ENCODE measurements at places on chromosomes 2 and 18.

DNA sequence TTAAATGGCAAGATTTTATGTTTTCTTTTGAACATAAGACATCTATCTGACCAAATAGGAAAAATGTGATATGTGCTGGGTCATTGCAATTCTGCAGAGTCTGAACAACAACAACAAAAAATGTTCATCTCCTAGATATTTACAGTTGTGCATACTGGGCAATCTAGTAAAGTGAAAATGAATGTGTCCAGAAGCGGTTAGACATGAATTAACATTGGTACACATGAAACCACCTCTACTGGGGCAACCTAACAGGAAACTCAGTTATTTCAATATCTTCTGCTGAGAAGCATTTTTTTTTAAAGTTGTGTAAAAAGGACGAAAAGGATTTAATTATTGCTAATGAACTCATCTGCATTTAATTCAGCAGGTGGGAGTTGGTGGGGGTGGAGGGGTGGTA lies 76.9 kb downstream of the DHRS9 start:
- DNase-seq = no peak

DNA sequence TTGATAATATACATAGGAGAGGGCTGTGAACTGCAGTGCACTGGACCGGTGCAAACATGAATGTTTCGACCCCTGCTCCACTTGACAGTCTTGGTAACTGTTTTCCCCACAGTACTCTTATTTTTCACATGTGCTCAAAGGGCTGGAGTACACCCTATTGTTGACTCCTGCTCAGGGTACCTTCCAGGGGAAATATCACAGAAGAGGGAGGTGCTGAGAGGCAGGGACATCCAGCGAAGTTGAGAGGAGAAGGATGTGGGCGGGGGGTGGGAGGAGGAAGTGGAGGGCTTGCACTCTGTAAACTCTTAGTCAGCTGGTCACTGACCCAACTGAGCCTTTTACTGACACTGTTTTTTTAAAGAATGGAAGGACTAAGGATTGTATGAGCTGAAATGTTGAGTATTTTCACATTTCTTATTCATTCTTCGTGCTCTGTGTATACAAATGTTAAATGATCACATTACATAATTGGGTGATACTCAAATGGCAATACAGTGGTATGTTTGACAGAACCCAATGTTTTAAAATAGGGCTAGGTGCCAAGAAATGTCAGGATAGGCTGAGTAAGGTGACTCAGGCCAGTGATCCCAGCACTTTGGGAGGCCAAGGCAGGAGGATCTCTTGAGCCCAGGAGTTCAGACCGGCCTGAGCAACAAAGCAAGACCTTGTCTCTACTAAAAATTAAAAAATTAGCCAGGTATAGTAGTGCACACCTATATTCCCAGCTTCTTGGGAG lies 10.0 kb downstream of the INPP4A start:
- no peak for DNase-seq

DNA sequence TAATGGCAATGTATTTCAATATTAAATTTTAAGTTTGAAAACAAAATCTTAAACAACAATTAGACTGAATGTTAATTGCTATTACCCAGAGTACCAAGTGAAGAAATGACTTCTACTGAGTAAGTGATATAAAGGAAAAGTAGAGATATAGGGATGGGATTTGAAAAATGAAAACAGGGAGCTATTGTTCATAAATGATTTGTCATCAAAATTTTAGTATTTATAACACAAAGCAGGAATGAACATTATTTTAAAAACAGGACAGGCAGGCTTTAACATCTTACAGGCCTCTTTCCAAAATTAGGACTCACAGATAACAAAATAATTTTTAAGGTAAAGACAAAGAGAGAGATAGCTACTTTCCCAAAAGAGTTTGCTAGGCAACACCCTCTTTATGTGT lies 3.9 kb downstream of the EXOC6B start:
- no peak for DNase-seq

GRCh38 chr2:106841886-106842645 lies 43.9 kb downstream of the ST6GAL2 start:
- no peak for DNase-seq

GRCh38 chr2:1609485-1610095 lies 134.7 kb downstream of the PXDN start:
- no peak for DNase-seq

GRCh38 chr2:186576614-186577013 lies 13.2 kb upstream of the ITGAV start:
- DNase-seq = no peak

GRCh38 chr2:148527488-148528340 lies 116.8 kb upstream of the EPC2 start:
- no peak for DNase-seq

DNA sequence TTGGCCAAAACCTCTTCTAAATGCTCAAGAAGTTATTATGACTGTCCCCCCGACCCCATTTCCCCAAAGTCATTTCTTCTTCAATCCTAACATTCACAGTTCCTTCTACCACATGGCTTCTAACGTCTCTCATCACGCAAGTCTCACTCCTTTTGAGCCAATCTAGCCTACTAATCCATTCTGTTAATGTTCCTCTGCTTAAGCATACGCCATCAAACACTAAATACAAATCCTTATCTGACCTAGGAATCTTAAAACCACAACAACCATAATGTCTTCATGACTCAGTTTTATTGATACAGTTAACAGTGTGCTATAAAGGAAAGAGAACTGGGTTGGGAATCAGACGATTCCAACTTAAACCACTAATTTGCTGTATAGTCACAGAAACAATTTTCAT lies 23.9 kb downstream of the HNRNPLL start:
- no peak for DNase-seq

- no peak for DNase-seq
These were observed 92.3 kb upstream of the UPP2 start for GRCh38 chr2:158009399-158009798.

GRCh38 chr2:241235859-241236593 lies 47.5 kb downstream of the ANO7 start:
- no peak for DNase-seq

DNA sequence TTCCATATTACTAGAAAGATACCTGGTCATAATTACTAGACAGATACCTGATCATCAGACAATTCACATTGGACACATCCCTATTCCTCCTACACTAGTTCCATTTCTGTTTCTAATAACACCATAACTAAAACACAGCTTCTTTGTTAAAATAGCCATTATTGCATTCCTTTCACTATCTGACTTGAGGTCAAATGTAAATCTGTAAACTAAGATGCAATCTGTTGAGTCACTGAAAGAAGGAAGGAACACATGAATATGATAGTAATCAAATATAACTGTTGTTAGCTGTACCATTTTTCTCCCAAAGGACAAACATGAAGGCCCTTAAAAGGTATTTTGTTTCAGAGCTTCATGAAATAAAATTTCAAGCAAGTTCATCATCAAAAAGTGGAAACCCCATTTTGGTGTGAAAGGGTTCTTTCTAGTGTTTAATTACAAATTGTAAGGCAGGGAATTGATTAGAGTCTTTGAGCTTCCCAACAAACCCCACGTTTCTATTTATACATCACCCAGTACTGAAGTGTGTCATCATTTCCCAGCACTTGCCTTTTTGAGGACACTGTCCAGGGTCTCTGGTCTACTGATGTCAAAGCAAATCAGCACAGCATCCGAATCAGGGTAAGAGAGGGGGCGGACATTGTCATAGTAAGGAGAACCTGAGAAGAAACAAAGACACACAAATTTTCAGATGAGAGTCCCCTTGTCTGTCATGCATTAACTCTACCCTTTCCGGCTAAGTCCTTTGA lies 13.0 kb downstream of the RND3 start:
- DNase-seq = no peak

DNA sequence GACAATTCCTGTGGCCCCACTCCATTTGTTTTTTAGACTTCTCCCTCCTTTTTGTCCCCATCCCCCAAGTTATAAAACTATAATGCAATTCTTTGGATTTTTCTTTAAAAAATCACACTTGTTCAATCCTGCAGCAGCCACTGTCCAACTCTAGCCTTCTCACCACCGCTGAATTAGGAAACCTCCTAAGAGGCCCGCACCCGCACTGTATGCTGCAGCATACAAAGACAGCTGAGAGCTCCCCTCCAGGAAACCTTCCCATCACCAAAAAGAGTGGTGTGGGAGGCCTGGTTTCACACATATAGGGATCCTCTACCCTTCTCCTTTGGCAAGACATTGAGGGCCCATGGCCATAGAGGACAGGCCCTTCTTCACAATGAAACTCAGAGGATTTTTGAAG lies 2.9 kb downstream of the PCGF1 start:
- no peak for DNase-seq

- no peak for DNase-seq
These were observed 70.8 kb downstream of the ABI2 start for GRCh38 chr2:203399031-203399430.

DNA sequence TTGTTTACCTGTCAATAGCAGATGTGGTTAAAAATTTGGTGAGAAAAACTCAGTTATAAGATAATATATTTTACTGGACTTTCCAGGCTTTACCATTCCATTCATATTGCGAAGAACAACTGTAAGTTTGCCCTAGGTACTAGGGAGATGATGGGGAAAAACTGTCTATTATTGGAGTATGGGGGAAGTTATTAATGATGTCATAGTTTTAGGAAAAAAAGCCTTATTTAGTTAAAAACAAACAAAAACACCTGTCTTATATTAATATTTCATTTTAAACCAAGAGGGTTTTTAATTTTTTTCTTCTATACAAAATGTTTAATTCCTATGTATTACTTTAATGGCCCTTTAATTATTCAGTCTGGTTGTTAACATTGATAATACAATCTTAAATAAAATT lies 18.2 kb downstream of the SP9 start:
- DNase-seq = no peak

DNA sequence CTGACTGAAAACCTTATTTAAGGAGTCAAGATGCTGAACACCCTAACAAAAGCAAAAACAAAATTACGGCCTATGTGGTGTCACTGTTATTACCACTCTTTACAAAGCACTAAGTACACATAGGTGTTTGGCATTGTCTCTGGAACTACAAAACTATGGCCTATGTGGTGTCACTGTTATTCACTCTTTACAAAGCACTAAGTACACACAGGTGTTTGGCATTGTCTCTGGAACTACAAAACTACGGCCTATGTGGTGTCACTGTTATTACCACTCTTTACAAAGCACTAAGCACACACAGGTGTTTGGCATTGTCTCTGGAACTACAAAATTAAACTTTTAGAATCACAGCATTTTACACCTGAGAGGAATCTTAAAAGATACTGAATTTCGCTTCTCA lies 47.4 kb downstream of the SLC35F5 start:
- no peak for DNase-seq

DNA sequence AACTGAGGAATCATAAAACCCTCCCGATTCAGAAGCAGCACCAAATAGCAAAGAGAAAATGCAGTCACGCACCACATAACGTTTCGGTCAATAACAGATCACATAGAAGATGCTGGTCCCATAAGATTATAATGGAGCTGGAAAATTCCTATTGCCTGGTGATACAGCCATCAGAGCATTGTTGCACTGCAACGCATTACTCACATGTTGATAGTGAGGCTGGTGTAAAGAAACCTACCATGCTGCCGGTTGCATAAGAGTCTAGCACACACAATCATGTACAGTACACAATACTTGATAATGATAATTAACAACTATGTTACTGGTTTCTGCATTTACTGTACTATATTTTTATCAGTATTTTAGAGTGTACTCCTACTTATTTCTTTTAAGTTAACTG lies 32.5 kb downstream of the RNF152 start:
- DNase-seq = no peak

DNA sequence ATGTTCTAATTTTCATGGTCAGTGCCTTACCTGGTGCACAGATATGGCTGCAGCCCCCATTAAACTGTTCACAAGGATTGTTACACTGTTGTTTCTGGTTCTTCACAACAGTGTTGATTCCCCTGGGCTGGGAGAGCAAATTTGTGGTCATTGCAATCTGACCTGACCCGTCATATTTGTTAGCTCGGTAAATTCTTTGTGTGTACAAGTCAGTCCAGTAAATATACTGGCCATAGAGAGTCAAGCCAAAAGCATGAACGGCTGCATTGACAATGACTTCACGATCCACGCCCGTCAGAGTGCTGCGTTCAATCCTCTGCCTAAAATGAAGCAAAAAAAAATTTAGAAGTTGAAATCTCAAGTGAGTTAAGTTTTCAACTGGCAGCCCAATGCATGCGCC lies 134.6 kb downstream of the DHRS9 start:
- DNase-seq = no peak

DNA sequence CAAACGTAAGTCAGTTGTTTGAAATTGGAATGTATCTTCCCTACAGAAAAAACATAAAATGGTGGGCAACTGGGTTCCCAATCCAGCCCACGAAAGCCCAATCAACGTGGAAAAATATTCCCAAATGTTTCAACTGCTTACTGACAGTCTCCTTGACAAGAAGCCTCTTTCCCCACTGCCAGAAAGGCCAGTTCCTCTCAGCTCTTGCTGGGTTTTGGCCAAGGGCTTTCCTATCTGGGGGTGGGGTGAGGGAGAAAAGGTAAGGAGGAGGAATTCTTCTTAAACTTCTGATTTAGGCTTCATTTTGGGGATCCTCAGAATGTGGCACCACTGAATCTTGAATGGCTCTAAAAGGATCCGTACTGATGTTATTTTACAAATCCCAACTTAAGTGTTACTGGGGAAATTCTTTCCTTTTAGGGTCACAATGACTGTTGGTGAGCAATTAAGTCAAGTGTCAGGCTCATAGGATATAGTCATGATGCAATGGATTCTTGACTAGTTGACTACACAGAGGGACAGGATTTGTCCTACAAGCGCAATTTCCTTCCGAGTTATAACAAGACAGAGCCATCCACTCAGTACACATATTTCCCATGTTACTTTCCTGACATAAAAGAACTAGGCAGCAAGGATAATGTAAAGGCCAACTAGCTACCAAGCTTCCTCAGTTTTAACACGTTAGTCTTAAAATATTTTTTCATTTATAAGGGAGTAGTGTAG lies 73.6 kb downstream of the SPRED2 start:
- no peak for DNase-seq

- no peak for DNase-seq
These were observed 157.2 kb downstream of the BABAM2 start for GRCh38 chr2:28047681-28048080.

DNA sequence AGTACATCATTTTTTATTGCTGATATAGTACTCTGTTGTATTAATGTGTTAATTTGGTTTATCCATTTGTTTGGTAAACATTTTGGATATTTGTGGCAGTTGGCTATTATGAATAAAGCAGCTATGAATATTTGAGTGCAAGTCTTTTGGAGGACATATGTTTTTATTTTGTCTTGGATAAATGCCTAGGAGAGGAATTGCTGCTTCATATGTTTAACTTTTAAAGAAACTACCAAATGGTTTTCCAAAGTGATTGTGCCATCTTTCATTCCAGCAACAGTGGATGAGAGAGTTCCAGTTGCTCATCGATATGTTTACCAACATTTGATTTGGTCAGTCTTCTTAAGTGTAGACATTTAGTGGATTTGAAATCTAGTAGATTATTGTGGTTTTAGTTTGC lies 51.8 kb downstream of the MERTK start:
- DNase-seq = no peak

GRCh38 chr2:74496997-74497776 lies 2.2 kb downstream of the LBX2 start:
- DNase-seq = no peak

- DNase-seq = no peak
These were observed 19.9 kb downstream of the TOGARAM2 start for GRCh38 chr2:29000956-29001355.

- DNase-seq = no peak
These were observed 63.2 kb downstream of the PRKCE start for GRCh38 chr2:45714679-45715078.
